ENCODE measurements at places on chromosomes 7 and 10.

DNA sequence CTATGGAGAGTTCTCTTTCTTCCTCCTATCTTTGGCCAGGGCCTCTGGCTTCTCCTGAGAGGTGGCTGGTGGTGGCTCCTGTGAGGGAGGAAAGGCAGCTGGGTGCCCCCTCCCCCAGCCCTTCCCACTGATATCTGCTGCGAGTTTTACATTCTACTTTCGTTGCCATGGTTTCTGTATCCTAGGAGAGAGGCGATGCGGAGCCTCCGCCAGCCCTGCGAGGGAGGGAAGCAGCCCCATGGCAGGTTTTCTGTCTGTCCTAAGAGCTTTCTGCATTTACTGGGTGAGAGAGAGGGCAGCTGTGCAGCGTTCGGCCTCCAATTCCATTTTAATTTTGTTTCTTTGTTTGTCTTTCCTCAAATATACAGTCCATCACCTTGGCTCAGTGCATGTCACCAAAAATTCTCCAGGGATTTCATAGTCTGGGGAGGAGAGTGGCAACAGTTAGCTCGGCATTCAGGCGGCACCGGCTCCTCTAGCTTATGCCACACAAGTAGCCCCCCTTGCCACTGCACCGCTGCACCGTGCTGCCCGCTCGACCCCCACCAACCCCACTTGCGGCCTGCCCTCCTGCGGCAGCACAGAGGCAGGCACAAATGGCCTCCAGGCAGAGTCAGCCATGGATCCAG is 20.4 kb downstream of the DNAJB12 start:
- no peak for DNase-seq

DNA sequence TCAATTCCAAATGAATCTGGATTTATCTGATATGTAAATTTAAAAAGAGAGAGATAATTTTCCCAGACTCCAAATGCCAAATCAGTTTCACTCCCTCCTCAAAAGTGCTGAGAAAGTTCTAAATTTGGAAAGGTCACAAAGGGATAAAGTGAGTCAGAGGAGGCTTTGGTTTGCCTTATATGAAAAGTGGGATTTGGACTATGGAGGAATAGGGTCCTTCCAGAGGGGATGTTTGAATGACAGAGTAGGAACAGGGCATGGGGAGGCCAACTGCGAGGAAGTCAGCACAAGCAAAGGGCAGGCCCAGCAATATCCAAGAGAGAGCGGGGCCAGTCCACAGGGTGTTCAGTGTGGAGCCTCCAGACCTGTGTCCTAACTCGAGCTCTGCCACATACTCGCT is 9.8 kb upstream of the FAS start:
- DNase-seq: no peak

DNA sequence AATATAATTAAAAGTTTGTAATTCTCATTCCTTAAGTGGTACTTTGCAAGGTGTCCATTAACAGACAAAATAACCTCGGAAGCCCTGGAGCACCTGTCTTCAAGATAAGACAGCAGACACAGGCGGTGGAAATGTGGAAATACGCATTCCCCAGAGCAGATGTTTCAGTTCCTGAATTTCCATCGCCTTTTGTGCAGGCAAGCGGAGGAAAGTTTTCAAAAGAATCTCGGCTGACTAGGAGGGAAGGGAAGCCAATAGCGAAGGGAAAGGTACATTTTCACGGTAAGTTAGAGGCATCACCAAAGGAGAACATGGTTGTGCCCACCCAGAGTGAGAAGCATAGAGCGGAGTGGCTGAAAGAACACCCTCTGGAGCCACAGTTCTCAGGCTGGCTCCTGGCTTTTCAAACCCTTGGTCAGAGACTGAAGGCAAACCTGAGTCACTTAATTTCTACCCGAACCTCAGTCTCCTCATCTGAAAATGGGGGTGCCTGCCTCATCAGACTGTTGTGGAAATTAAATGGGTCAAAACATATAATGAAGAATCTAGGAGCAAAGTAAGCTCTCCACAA is 13.6 kb downstream of the CPA1 start:
- DNase-seq: no peak

- DNase-seq: no peak
Observed at GRCh38 chr7:43869867-43870240, 537 bp upstream of the MRPS24 start.

DNA sequence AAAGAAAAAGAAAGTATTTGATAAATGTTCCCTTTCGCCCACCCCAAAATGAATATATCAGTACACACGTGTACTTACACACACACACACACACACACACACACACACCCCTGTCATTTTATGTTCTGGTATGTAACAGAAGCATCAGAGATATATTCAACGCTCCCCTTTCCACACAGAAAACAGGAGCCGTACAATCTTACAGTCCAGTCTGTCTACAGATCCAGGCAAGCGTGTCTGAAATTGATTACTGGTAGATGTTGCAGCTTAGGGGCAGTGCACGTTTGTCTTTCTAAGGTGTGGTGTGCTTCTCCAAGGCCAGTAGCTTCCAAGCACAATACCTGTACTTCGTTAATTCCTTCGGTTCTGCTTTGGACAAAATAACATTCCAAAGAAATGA is 143.7 kb upstream of the RNF32 start:
- no peak for DNase-seq

DNA sequence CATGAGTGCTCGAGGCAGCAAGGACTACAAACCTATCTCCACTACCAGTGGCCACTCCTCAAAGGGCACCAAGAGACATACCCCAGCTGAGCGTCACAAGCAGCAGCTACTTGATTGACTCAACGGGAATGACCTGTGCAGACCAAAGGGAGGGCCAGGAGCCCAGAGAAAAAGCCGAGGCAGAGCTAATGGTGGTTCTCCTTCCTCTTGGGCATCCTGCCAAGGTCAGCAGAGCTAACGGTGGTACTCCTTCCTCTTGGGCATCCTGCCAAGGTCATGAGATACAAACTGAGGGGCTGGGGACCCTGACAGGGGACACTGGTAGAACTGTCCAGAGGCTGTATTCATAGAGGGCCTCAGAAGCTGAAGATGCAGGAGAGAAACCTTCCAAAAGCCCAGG is 60.4 kb downstream of the FAM53B start:
- no peak for DNase-seq

GRCh38 chr7:121505021-121505420 is 108.9 kb upstream of the FAM3C start:
- no peak for DNase-seq

DNA sequence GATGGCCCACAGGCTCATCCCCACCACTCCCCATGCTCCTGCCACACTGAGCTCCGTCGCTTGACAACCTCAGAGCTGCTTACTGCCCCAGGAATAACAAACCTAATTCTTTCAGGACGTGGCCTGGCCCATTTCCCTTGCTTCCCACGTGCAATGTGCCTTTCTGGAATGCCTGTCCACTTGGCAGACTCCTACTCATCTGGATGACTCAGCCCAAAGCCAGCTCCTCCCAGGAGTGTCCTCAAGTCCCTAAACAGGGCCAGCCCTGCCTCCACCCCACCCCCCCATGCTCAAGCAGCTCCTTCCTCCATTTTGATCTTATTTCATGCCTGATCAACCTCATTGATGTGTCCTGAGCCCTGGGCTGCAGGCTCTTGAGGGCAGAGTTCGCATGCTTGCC is 164.9 kb upstream of the RNF32 start:
- DNase-seq: no peak

GRCh38 chr7:116111475-116111874 is 80.9 kb upstream of the TFEC start:
- DNase-seq: no peak

DNA sequence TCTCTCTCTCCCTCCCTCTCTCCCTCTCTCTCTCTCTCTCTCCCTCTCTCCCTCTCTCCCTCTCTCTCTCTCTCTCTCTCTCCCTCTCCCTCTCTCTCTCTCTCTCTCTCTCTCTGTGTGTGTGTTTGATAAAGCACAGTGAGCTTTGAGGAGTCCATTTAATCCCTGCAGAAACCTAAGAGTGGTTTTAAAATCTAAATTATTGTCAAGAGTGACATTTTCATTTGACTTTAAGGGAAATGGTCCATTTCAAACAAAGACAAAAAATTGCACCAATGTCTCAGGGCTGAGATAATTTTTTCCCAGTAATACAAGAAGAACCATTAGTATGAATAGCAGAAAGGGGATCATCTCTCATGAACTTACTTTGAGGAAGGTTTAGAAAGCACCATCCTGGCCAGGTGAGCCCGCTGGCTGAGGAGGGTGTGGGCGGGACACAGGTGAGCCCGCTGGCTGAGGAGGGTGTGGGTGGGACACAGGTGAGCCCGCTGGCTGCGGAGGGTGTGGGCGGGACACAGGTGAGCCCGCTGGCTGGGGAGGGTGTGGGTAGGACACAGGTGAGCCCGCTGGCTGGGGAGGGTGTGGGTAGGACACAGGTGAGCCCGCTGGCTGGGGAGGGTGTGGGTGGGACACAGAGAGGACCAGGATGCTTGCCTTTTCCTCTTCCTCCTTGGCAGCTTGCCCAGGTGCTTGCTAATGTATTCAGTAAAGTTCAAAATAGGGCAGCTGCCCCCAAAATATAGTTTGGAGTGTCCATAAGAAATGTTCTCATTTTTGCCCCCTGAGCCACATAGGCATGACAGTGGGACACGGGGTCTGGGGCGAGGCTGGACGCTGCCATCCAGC is 125.0 kb downstream of the DNAJB6 start:
- DNase-seq: no peak

DNA sequence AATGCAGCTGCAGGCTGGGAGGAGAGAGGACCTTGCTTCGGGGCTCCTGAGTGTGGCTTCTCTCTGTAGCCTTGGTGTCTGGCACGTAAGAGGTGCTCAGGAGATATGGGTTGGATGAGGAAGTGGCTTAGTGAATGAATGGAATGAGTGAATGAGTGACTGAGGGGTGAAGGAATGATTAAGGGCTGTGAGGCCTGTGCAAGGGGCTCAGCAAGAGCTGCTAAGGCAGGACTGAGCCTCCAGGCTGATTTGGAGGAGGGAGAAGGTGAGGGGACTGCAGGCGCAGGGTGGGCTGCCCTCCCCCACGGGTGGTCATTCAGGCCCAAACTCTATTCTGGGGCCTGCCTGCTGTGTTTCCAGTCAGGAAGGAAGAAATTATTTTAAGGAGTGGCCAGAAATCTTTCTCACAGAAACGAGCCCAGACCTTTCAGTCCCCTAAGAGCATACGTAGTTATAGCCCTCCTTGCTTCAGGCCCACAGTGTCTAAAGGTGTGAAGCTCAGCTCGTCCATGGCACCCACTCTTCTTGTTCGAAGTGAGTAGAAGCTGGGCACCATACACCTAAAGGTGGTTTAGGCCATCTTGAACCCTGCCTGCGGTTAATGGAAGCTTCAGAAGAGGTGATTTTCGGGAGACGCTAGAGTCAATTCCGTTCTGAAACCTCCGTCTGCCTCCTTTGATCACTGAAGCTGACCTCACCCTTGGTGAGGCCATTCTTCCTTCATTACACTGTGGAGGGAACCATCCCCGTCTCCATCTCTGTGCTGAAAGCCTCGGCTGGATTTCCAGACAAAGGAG is 49.5 kb upstream of the SAMD8 start:
- DNase-seq: no peak

DNA sequence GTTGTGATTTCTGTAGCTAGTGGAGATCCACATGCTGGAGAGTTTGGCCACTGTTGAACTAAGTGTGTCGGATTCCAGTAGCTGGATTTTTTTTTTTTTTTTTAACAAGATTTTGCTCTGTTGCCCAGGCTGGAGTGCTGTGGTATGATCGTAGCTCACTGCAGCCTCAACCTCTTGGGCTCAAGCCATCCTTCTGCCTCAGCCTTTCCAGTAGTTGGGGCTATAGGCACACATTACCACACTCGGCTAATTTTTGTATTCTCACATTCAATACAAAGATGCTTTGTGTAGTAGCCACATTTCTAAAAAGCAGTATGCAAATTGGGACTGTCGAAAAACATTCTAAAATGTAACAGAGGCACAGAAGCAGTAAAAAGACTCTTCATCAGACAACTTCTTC is 63.5 kb downstream of the RABGEF1 start:
- no peak for DNase-seq
